ENCODE measurements at places on chromosomes 7 and 10.

- DNase-seq: no peak
These were observed 3.9 kb downstream of the RBP4 start for GRCh38 chr10:93597075-93597599.

- no peak for DNase-seq
These were observed 28.9 kb downstream of the CPA1 start for GRCh38 chr7:130409067-130409711.

- no peak for DNase-seq
These were observed 223.3 kb downstream of the PCDH15 start for GRCh38 chr10:54577682-54578081.

GRCh38 chr7:142323706-142324105 is 65.8 kb upstream of the PRSS58 start:
- peak; percentile 75 for DNase-seq

GRCh38 chr10:110791541-110792073 is 80.1 kb upstream of the PDCD4 start:
- DNase-seq: no peak

GRCh38 chr7:157675427-157675927 is 338.7 kb downstream of the DNAJB6 start:
- no peak for DNase-seq

GRCh38 chr7:121322460-121322859 is 6.3 kb upstream of the WNT16 start:
- DNase-seq: no peak

- no peak for DNase-seq
These were observed 10.5 kb downstream of the MKLN1 start for GRCh38 chr7:131338173-131338572.

- DNase-seq: no peak
These were observed 42.1 kb downstream of the NEURL1 start for GRCh38 chr10:103535595-103535994.

DNA sequence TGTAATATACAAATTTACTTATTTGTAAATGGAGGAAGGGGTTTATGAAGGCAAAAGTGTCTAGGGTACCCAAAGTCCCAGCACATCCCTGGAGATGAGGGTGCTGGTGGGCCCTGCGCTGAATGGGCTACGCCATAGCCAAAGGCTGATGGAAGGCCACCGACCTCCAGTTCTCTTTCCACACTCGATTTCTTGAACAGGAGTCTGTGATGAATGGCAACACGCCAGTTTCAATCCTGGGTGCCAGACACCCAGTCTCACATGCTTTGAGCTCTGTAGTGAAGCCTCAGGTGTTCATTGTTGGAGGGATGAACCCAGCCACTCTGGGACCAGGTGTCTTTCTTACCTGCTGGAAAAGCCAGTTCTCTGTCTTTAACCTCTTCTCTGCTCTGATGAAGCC is 752 bp downstream of the LRMDA start:
- DNase-seq: no peak

DNA sequence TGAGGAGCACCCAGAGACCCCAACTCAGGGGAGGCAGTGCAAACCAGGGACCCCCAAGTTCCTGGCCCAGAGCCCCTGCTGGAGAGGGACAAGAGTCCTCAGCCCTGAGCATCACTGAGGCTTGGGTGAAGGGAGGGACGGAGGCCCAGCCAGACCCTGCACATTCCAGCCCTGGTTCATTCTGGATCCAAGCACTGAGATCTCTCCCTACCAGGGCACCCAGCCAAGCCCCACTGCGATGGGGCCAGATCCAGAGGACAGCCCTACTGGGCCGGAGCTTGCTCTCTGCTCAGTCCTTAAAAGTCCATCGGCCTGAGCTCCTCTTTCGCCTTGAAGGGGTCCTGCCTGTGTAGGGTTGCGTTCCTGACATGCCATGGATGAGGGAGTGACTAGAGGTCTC is 40.5 kb upstream of the RABGEF1 start:
- DNase-seq: no peak

GRCh38 chr7:39741942-39742623 is 118.7 kb downstream of the RALA start:
- peak; percentile 73 for DNase-seq

- no peak for DNase-seq
These were observed 4.3 kb downstream of the PGAM2 start for GRCh38 chr7:44060948-44061644.

GRCh38 chr7:28629216-28629842 is 217.0 kb downstream of the CREB5 start:
- no peak for DNase-seq

- DNase-seq: no peak
These were observed 921.5 kb downstream of the NRG3 start for GRCh38 chr10:82796510-82796909.

DNA sequence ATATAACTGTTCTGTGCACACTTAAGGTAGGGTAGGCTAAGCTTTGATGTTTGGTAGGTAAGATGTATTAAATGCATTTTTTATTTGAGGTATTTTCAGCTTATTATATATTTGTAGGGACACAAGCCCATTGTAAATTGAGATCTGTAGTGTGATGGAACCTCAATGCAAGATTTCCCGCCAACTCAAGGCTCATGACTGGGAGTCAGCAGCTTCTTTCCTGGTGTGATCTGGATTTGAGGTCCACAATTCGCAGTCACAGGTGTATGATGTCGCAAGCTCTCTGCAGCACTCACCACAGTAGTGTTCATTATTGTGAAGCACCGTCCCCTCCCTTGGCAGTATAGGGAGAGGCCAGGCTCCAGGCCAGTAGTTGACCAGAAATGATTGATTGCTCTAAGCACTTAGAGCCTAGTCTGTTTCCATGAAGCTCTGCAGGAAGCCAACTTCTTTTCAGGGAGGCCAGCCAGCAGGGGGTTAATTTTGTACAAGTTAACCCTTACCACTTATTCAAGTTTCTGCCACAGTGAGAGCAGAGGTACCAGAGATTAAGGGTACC is 54.9 kb downstream of the SEM1 start:
- DNase-seq: no peak

DNA sequence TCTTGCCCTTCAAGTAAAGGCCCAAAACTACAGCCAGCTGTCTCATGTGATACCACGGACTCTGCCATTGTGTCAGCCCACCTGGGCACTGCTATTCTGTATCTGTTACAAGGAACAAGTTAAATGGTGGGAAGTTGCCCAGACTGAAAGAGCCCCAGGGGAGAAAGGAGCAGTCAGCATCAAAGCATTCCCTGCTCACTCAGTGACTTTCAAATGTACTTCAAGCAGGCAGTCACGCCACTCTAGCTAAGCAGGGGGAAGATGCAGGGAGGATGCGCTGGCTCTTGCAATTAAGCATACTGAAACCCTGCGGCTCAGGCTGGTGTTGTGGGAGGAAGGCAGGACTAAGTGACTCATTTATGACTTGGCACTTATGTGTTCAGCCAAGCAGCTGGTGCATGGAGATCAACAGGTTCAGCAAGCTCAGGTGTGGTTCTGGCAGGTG is 1249.6 kb downstream of the TYW1 start:
- no peak for DNase-seq

DNA sequence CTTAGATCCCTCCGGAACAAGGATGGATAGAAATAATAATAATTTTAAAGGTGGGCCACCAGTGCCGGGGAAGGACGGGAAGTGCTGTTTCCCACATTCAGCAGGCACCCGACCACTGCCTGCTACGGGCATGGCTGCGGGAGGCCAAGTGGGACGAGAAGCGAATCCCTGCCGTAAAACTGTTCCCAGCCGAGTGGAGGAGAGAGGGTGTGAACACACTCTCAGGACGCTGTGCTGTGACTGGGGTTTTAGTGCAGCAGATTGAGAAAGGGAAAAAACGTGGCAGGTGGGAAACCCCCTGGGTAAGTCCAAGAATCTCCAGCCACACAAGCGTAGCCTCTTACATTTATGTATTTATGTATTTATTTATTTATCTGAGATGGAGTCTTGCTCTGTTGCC is 158.8 kb downstream of the DNAJB6 start:
- peak; percentile 54 for DNase-seq

GRCh38 chr7:122719010-122719578 is 16.4 kb upstream of the RNF148 start:
- no peak for DNase-seq

GRCh38 chr7:134761266-134761665 is 18.2 kb upstream of the CALD1 start:
- DNase-seq: no peak

Data from activated CD4-positive, alpha-beta memory T cell treated with anti-CD3 and anti-CD28 coated beads for 36 hours (primary cell).